ENCODE measurements at places on chromosomes 5 and 9. TPM values are rescaled to one million over a fixed set of nuclear protein-coding genes. Genes with fewer than 3 reads are reported as not detected.

The IFNB1 gene
- total RNA-seq = not detected

The GPRIN1 gene
- total RNA-seq = 5.9 TPM

The MGAT1 gene
- 66.9 TPM for total RNA-seq

The ADRA1B gene
- 0.57 TPM for total RNA-seq

The ROPN1L gene
- total RNA-seq = 0.43 TPM

The C9orf153 gene
- 0.69 TPM for total RNA-seq

The ELOVL7 gene
- 18.0 TPM for total RNA-seq

The SPOCK1 gene
- 32.9 TPM for total RNA-seq

The CDC20B gene
- total RNA-seq = not detected

The TGFBI gene
- 3.8 TPM for total RNA-seq

The TICAM2 gene
- 1.1 TPM for total RNA-seq

The IRX2 gene
- total RNA-seq = 6.0 TPM

The TAF1L gene
- not detected for total RNA-seq

The FLT4 gene
- total RNA-seq = 2.0 TPM

The PRR16 gene
- total RNA-seq = not detected

The IL31RA gene
- total RNA-seq = not detected

The DENND4C gene
- 60.4 TPM for total RNA-seq

The GMCL2 gene
- not detected for total RNA-seq

The UBE2QL1 gene
- 2.5 TPM for total RNA-seq

The KCNN2 gene
- 2.0 TPM for total RNA-seq

The FBXL7 gene
- 14.8 TPM for total RNA-seq

The C8G gene
- 1.1 TPM for total RNA-seq

The GNA14 gene
- 0.14 TPM for total RNA-seq

The NINJ1 gene
- total RNA-seq = 39.5 TPM

The HTR4 gene
- not detected for total RNA-seq

The BARHL1 gene
- total RNA-seq = not detected

The SPINK9 gene
- not detected for total RNA-seq

The SMIM15 gene
- total RNA-seq = 56.4 TPM

The WNK2 gene
- 345 TPM for total RNA-seq

The POU5F2 gene
- total RNA-seq = 1.1 TPM

The BRINP1 gene
- 1.1 TPM for total RNA-seq

The MYO10 gene
- 88.0 TPM for total RNA-seq

Measured in progenitor cell of endocrine pancreas (in vitro differentiated cells).